NCI-H1436 treated with DMSO at 0.1 percent for 48 hours (cell line): ENCODE measurements at places on chromosomes 5 and 9.

DNA sequence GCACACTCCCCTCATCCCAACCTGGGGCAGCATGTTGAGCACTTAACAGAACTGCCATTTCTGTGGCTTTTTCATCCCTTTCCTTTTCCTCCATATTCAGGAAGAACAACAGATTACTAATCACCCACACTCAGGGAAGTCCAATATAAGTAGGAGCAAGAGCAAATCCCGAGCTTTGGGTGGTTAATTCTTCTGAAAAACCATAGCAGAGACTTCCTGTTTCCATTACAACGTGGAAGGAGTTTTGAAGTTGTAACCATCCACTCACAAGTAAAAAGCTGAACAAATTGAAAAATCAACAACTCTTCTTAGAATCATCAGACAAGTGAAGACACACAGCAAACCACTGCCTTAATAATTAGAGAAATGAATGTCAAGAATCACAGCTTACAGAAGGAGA, 8.2 kb downstream of the CTSL start:
- DNase-seq, result no peak

- no peak for DNase-seq
Measured at GRCh38 chr5:154782812-154783592, 27.8 kb downstream of the LARP1 start.

DNA sequence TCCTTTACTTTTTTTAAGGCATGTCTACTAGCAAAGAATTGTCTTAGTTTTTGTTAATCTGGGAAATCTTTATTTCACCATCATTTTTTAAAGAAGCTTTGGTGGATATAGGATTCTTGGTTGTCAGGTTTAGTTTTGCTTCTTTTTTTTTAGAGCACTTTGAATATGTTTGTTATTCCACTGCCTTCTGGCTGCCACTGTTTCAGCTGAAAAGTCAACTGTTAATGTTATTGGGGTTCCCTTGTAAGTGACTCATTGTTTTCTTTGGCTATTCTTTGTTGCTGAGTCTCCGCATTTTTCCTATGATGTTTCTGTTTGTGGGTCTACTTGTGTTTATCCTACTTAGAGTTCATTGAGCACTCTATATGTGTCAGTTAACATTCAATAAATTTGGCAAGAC, 44.4 kb downstream of the PHAX start:
- DNase-seq, result no peak

DNA sequence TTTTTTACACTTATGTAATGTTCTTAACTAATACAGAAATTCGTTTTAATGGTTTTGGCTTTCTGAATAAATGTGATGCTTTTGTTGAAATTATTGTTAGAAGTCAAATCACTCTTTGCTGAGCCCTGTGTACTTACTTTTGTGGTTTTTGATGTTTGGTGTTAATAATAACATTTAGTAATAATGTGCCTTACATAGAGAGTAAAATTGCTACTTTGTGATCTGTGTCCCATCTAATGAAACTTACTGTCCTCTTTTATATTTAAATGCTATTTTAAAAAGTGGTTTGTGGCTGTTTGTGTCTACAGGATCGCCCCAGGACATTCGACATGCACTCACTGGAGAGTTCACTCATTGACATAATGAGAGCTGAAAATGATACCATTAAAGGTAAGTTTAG, 22.1 kb downstream of the CPEB4 start:
- no peak for DNase-seq

- no peak for DNase-seq
Measured at GRCh38 chr5:11043881-11044280, 282.8 kb upstream of the DAP start.

DNA sequence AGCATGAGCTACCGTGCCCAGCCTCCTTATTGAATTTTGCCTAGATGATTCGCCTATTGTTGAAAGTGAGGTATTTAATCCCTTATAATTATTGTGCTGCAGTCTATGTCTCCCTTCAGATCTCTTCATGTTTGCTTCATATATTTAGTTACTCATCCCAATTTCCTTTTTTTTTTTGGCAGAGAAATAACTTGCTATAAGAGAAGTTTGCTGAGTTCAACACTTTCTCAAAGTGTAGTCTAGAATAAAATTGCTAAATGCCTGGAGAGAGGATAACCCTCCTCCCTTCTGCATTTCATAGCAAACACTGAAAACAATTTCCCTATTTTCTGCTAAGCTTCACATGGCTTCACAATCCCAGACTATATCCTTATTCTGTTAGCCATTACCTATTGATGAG, 136.6 kb upstream of the CD180 start:
- DNase-seq, result no peak

GRCh38 chr9:15531380-15531779, 20.6 kb upstream of the PSIP1 start:
- no peak for DNase-seq
